Head of caudate nucleus (tissue), 42 donors: ENCODE measurements at places on chromosomes 2 and 18.

GRCh38 chr2:40556293-40556692 lies 104.4 kb upstream of the SLC8A1 start:
- no peak for DNase-seq

- peak; percentile 27 for DNase-seq
These were observed 38.4 kb downstream of the EPAS1 start for GRCh38 chr2:46335391-46336282.

DNA sequence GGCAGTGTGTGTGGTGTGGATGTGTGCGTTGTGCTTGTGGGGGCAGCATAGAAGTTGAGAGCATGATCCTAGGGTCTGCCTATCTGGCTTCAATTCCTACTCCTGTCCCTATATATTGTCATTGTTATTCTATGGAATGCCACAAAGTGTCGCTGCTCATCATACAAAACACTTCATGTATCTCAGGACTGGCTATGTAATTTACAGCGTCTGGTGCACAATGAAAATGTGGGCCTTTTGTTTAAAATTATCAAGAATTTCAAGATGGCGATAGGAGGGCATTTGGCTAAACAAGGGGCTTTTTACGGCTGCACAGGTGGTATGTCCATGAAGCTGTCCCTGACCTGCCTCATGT lies 3.4 kb downstream of the SERPINB2 start:
- no peak for DNase-seq

DNA sequence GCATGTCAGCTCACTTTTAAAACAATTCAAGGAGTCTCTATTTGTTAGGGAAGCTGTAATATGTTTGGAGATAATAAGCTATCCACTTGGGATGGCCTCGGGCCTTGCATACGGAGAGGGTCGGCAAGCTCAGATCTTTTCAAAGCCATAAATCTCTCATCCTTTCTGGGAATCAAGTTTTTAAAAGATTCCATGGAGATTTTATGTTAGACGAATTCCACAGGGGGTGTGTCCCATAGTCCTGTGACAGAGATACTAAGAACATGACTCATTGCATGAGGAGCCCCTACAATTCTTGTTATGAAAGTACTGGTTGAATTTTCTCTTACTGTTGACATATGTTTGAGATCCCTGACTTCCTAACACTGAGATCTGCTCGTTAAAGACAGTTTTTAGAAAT lies 108.7 kb downstream of the FEZ2 start:
- no peak for DNase-seq

DNA sequence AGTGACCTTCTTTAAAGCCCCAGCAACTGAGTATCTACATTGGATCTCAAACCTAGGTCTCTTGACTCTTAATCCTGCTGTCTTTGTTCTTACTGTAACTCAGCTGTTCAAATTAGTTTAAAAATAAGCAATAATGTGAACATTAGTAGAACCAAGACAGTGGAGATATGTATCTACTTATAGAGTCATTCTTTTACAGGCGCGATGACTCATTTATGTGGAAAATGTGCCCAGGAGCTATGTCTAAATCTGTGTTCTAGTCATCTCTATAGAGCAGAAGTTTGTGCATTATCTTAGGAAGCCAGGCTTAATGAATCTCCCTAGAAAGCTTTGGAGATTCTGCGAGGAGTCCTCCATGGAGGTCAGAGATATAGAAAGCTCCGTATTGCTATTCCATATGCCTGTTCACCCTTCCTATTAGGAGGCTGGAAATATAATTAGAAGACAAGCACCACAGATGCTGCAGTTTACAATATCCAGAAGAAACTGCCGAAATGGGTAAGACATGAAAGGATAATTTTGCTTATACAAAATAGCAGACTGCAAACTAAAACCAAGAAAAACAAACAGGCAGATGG lies 211.6 kb downstream of the TRIB2 start:
- no peak for DNase-seq

DNA sequence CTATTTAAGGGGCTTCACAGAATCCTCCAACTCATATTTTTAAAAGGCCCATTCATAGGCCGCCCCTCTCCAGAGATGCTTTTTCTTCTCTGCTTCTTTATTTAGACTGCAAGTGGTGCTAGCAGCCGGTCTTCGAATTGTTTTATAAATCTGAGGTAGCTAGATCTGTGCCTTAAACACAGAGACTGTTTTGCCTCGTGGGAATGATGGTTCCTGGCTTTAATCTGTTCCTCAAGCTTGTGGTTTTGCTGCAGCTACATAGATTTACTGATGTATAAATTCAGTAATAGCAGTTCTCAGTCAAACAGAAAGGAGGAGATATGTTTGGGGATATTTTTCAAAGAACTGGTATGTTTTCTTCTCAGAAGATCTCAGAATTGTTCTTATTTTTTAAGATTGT lies 45.3 kb downstream of the TNFRSF11A start:
- no peak for DNase-seq

DNA sequence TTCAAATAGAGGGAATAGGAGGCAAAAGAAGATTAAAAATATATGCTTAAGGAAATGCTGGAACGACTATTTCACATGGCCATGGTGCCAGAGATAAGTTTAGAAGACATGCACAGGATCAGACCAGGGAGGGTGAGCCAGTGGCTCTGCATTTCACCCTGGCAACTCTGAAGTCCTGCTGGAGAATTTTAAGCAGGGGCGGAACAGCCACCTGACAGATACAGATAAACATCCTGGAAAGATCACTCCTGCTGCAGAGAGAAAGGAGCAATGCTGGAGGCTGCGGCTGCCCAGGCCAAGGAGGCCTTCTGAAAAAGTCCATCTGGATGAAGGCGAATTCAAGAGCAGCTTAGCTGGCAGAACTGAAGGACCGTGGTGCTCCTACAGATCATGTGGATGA lies 755.9 kb downstream of the RNF144A start:
- DNase-seq = no peak

- DNase-seq = no peak
These were observed 17.9 kb downstream of the LCT start for GRCh38 chr2:135818937-135819610.

- DNase-seq = no peak
These were observed 64.5 kb upstream of the ADAM23 start for GRCh38 chr2:206378835-206379234.

- DNase-seq = no peak
These were observed 171.8 kb upstream of the ATP5MC3 start for GRCh38 chr2:175353275-175353674.

- no peak for DNase-seq
These were observed 10.0 kb upstream of the AGFG1 start for GRCh38 chr2:227461811-227462461.

GRCh38 chr2:153005071-153005730 lies 286.8 kb downstream of the ARL6IP6 start:
- DNase-seq = peak; percentile 44

DNA sequence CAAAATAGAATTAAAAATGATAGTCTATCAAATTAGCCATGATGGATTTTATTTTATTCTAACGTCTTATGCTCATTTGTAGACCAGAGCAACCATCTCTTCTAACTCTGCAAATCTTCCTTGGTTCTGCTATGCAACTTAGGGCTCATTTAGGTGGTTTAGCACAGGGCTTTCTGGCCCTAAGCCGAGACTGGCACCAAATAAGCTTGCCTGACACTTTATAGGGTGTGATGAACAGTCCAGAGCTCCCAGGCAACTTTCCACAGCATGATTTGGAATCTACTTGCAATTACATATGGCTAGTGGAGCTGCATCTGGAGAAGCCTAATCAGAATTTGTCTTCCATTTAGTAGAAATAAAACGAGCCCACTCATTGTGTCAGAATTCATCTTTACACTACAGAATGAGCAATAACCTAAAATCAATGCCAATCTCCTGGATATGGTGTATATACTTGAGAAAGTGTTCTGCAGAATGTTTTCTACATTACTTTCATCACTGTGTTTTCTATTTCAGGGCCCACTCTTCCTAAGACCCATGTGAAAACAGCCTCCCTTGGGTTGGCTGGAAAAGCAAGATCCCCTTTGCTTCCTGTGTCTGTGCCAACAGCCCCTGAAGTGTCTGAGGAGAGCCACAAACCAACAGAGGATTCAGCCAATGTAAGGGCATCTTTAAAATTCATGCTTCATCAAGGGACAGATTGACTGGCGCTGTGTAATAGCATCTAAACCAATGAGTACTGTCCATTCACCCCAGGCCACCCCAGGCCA lies 698.2 kb downstream of the MBD2 start:
- no peak for DNase-seq

- DNase-seq = no peak
These were observed 46.3 kb upstream of the SEMA4C start for GRCh38 chr2:96916156-96916630.

DNA sequence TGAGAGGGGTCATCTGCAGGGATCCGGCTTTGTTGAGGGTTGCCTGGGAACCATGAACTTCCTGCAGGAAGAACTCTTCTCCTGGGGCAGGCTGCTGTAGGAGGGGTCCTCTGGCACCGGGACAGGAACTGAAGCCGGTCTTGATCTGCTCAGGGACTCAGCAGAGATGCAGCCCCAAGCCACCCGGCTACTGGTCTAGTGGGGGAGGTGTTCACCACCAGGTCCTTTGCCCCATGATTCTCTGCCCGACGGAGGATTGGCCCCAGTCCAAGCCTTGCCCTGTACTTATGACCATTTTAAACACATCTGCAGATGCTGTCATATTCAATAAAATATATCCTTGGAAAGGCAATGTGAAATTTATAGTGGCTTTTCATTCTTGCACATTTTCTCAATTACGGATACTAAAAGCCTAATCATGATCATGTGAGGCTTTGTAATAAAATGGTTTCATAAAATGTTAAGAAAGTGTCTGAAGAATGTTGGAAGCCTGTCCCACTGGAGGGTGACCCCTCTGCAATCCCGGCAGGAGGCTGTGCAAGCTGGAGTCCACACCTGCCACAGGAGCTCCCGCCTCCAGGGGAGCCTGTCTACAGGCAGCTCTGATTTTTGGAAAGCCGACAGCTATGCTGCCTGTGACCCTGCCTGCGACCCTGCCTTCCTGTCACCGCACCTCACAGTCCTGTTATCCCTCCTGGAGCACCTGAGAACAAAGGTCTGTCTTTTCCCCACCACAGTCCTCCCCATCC lies 98.8 kb upstream of the TAF1B start:
- DNase-seq = no peak

GRCh38 chr2:43218702-43219382 lies 7.6 kb downstream of the ZFP36L2 start:
- no peak for DNase-seq

- no peak for DNase-seq
These were observed 9.0 kb downstream of the CRACDL start for GRCh38 chr2:98927027-98927426.

DNA sequence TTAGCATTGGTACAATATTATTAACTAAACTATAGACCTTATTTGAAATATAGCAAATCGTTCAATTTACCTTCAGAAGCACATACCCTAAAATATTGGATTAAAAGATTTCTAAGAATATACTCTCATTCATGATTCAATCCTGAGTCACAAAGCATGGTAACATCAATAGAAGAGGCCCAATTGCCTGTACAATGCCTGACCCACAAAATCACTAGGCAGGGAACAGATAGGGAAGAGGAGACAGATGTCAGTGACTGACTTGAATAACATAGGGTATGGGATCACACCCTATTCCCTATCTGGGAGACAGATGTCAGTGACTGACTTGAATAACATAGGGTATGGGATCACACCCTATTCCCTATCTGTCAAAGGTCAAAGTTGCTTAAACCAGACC lies 611.6 kb upstream of the VRK2 start:
- DNase-seq = no peak

- no peak for DNase-seq
These were observed 60.9 kb upstream of the KLHL29 start for GRCh38 chr2:23323917-23324680.

GRCh38 chr2:7792031-7792651 lies 874.9 kb downstream of the RNF144A start:
- DNase-seq = no peak

DNA sequence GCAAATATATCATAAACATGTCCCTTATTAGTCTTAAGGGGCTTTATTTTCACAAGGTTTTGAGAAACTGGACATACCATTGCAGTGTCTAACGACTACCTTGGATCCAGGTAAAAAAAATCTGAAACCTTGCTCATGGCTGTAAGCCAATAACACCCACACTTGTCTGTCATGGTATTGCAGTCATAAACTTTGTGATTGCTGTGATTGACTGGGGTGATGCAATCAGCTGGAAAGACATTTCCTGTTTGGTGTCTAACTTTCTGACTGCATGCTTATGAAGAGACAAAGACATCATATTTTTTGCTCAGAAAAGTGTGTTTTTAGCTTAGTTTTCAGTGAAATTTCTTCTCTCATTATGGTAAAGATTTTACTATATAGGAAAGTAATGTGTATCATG lies 635.0 kb downstream of the TSN start:
- no peak for DNase-seq

DNA sequence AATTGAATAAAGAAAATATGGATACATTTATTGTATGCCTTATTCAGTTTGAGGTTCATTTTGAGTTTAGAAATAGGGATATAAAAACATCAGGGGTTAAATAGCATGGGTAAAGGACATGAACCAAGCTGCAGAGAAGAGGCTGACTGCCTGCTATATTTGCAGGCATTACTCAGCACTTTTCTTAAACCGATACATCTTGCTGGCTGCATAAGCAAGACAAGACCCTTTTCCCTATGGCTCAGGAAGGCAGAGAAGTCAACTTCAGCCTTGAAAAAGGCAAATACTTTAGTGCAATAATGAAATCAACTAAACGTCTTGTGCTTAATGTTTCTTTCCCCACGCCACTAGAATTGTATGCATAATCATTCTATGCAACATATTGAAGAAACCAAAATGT lies 36.4 kb downstream of the SCN1A start:
- DNase-seq = no peak

DNA sequence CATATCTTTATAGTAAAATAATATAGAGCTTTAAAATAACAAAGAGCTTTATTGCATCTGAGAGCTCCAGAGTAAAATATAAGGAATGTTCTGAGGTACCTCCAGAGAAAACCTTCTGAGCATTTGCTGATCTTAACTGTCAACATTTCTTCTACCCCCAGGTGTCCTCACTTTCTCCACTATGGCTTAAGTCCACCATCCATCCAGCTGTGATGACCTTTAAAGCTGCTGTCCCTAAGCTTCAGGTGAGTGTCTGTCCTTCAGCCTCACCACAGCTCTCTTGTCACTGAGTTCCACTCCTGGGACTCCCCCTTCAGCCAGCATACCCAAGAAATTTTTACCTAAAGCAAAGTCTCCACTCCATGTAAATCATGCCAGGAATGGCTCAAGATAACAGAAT lies 137.9 kb downstream of the MYO5B start:
- no peak for DNase-seq
